ENCODE measurements at places on chromosomes 1 and 21.

- no peak overlapping the region for H3K4me3 ChIP-seq
- peaks cover 12% of the 10 kb centered on the region for H3K27me3 ChIP-seq
- no peaks in the 10 kb centered on the region for H3K4me1 ChIP-seq
- no peak overlapping the region for H3K27ac ChIP-seq
- H3K36me3 ChIP-seq = no peaks in the 10 kb centered on the region
These were observed 12.1 kb upstream of the DIPK1A start for GRCh38 chr1:92973203-92973897.

DNA sequence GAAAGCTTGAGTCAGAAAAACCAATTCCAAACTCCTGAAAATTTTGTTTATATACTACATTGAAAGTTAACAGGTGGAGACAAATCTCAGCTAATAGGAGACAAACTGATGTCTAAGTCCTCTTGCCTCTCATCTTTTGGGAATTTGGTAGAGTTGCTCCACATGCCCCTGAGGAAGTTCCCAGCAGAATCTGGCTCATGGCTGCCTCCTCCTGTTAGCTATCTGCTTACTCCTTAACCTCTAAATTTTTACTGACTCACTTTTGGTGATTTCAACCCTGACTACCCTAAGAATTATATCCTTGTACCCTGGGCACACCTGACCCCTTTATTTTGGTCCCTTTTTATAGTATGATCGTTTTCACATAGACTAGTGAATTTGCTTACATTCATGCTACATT lies 633.7 kb upstream of the USP24 start:
- H3K4me3 ChIP-seq = no peak overlapping the region
- no peak for DNase-seq
- no peak overlapping the region for H3K27ac ChIP-seq
- no peaks in the 10 kb centered on the region for H3K4me1 ChIP-seq
- no peaks in the 10 kb centered on the region for H3K27me3 ChIP-seq

DNA sequence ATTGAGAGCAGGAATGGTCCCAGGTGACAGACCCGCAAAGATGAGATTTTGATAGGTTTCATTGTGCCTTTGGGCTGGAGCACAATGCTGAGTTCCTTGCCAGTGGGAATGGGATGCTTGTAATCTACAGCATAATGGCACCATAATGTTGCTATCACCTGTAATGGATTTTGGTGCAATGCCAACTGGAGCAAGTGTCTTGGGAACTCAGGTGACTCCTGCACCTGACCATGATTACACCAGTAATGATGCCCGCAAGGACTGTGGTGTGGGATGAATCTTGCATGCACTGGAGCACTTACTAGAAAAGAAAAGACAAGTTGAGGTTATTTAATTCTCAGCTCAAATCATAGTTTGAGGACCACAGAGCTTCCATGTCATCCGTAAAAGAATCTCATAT lies 96.7 kb downstream of the PTPRU start:
- H3K4me3 ChIP-seq = no peak overlapping the region
- no peaks in the 10 kb centered on the region for H3K36me3 ChIP-seq
- H3K27ac ChIP-seq = no peak overlapping the region
- no peaks in the 10 kb centered on the region for H3K4me1 ChIP-seq

DNA sequence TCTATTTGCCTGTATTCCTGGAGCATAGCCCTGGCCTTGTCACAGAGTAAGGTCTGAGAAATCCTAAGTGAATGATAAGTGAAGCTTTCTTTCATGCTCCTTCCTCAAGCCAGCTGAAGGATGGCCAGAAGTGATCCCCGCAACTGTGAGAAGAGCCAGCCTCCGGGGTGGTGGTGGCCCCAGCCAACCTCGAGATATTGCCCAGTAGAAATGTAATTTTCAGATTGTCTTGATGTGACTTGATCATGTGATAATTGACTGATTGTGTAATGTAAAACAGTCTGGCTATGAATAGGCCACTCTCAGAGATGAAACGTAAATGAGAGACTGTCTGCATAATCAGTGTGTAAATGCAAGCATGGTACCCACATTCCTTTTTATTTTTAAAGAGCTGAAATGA lies 242.4 kb upstream of the CAMK1G start:
- H3K27me3 ChIP-seq = no peaks in the 10 kb centered on the region
- H3K4me3 ChIP-seq = no peak overlapping the region
- H3K36me3 ChIP-seq = no peaks in the 10 kb centered on the region

- peaks cover 11% of the 10 kb centered on the region for H3K27me3 ChIP-seq
- no peaks in the 10 kb centered on the region for H3K4me1 ChIP-seq
- H3K36me3 ChIP-seq = no peaks in the 10 kb centered on the region
- no peak overlapping the region for H3K27ac ChIP-seq
These were observed 17.3 kb upstream of the PPT1 start for GRCh38 chr1:40114400-40114799.

- H3K4me1 ChIP-seq = peaks cover 32% of the 10 kb centered on the region
- no peaks in the 10 kb centered on the region for H3K36me3 ChIP-seq
- H3K27ac ChIP-seq = no peak overlapping the region
- peak overlapping the region; percentile 8 for H3K4me3 ChIP-seq
These were observed 101.8 kb downstream of the PRDM16 start for GRCh38 chr1:3170561-3171453.

DNA sequence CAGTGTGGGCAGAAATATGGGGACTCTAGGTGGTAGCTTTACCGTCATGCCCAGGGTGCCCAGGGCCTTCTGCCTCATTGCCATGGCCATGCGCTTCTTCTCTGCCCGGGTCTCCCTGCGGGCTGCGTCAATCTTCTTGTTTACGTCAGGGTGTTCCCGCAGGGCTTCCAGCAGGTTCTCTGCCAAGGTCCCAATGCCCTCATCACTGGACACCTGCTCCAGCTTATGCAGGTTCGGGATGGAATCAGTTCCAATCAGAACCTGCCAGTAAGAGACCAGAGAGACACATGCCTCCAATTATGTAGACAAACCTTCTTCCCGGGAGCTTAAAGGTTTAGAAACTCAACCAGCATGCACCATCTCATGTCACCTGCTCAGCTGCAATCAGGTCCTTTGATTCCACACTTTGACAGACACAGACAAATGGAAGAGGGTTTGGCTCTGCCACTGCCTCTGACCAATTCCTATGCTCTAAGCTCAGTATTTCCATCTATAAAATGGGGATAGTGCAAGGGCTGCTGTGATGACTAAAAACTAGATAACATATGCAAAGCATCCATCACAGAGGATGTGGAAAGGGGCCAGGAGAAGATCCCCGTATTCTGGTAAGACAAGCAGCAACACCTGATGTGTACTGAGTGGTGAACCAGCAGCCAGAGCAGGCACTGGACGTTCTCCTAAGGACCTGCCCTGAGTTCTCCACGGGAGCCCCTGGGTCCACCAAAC lies 121.2 kb downstream of the UBR4 start:
- DNase-seq = no peak
- peaks cover 8% of the 10 kb centered on the region for H3K4me1 ChIP-seq
- H3K27me3 ChIP-seq = no peaks in the 10 kb centered on the region
- H3K4me3 ChIP-seq = no peak overlapping the region

GRCh38 chr1:85553416-85554335 lies 26.9 kb upstream of the CCN1 start:
- H3K36me3 ChIP-seq = peaks cover 4% of the 10 kb centered on the region
- H3K27ac ChIP-seq = no peak overlapping the region

GRCh38 chr1:230084408-230085177 lies 17.6 kb downstream of the GALNT2 start:
- DNase-seq = peak; percentile 99
- H3K4me1 ChIP-seq = peaks cover 51% of the 10 kb centered on the region
- no peaks in the 10 kb centered on the region for H3K27me3 ChIP-seq
- H3K4me3 ChIP-seq = peak overlapping the region; percentile 39
- H3K36me3 ChIP-seq = no peaks in the 10 kb centered on the region

DNA sequence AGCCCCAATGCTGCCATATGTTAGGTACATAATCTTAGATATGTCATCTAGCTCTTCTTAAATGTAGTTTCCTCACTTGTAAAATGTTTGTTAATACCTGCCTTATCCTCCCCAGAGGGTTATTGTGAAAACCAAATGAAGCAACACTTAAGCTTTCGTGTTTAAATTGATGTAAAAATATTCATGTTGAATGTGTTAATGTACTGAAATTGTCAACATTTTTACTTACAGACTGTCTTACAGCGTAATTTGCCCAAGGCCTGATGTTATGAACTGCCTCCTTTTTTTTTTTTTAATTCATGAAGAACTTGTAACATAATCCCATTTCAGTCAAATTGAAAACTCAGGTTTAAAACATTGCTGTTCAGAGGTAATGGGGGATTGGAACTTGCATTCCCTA lies 25.6 kb upstream of the ENAH start:
- no peak overlapping the region for H3K4me3 ChIP-seq
- no peak for DNase-seq
- peaks cover 17% of the 10 kb centered on the region for H3K27me3 ChIP-seq
- H3K27ac ChIP-seq = no peak overlapping the region
- no peaks in the 10 kb centered on the region for H3K36me3 ChIP-seq

GRCh38 chr1:110300412-110301085 lies 38.6 kb upstream of the RBM15 start:
- H3K27ac ChIP-seq = no peak overlapping the region
- no peak overlapping the region for H3K4me3 ChIP-seq
- H3K27me3 ChIP-seq = peaks cover 29% of the 10 kb centered on the region
- no peak for DNase-seq

DNA sequence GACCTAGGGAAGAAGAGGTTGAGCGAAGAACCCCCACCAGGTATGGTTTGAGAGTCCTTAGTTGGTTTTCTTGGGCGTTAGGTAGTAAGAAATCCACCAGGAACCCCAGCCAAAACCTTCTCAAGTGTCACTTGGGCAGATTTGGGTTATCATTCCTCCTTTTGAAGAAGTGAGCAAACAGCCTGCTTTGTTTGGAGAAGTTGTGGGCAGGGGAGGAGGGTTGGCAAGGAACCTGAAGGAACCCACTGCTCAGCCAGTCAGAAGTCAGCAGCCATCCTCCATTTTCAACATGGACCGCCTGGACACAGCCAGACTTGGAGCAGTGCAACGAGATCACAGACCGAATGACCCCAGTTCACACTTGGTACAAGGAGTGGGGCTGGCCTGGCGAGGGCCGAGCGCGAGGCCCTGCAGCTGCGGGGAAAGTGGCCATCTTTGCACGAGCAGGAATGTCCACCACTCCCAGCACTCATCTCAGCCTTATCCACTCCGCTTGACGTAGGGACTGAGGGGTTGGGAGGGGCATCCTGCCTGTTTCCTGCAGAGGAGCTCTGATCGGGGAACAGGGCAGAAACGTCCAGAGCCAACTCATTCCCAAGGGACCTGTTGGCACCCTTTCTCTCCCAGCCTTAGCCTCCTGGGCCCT lies 7.2 kb downstream of the ADPRS start:
- no peak for DNase-seq
- no peaks in the 10 kb centered on the region for H3K4me1 ChIP-seq
- no peak overlapping the region for H3K4me3 ChIP-seq
- peaks cover 27% of the 10 kb centered on the region for H3K36me3 ChIP-seq
- no peaks in the 10 kb centered on the region for H3K27me3 ChIP-seq

Measured in astrocyte (in vitro differentiated cells and primary cell).